Stimulated activated naive CD8-positive, alpha-beta T cell treated with anti-CD3 and anti-CD28 coated beads, Interleukin-15, Interleukin-2, amounts not matched to agents 100 U/mL and 50 U/mL, for 24 hours (primary cell): ENCODE measurements at places on chromosomes 12 and 14.

DNA sequence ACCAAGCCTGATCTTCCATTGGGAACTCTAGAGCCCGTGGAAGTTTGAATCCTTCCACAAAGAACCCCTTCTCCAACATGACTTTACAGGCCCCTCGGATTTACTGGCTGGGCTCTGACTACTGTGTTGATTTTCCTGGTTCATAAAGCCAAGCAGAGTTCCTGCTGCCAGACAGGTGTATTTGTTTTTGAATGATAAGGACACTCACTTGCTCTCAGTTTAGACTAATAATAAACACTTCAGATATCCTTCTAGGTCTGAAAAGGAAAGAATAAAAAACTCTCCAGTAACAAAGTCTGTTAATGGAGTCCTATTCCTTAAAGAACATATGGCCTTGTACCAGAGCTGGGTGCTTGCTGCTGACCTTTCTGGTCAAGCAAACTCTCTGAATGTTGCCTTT, 31.0 kb downstream of the SIX1 start:
- DNase-seq = no peak

- DNase-seq = peak; percentile 55
Measured at GRCh38 chr12:121060149-121061001, 21.3 kb upstream of the OASL start.

- no peak for DNase-seq
Measured at GRCh38 chr14:76880449-76880848, 54.2 kb downstream of the LRRC74A start.

DNA sequence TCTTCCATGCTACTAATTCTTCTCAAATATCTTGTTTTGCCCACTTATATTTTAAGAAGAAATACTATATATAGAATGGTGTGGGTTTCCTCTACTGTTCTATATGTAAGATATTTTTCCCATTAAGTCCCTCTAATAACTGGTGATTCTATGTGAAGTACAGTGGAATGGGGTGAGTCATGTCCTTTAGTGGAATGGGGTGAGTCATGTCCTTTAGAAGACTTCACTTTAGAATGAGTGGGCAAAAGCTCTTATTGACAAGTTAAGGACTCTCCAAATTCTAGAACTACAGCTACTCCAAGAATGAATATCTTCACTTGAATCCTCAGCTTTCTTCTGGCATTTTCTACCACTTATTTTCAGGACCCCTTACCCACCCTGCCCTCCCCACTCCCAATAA, 349.9 kb downstream of the ETNK1 start:
- no peak for DNase-seq

- DNase-seq = no peak
Measured at GRCh38 chr12:98182821-98183220, 332.6 kb upstream of the TMPO start.

GRCh38 chr14:100246809-100247428, 8.0 kb downstream of the YY1 start:
- DNase-seq = no peak
